ENCODE measurements at places on chromosomes 3 and 15.

DNA sequence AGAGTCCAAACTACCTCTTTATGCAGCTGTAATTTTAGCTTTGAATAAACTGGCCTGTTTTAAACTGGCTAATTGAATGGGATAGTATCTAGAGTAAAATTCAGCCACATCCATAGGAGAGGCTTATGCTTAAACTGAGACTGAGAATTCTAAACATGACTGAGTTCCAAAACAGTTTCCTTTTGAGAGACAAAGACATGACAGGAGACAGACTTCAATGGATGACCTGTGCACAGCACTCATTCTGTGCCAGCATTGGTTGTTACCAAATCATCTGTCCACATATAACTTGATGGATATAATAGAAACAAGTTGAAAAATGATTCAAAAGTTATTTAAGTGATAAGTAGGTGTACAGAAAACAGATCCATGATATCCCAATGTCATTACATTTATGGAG lies 20.9 kb downstream of the IL12A start:
- peaks cover 4% of the 10 kb centered on the region for H3K4me1 ChIP-seq
- no peak overlapping the region for H3K27ac ChIP-seq
- H3K36me3 ChIP-seq, result no peaks in the 10 kb centered on the region
- H3K27me3 ChIP-seq, result no peaks in the 10 kb centered on the region

GRCh38 chr3:49512781-49513355 lies 41.4 kb upstream of the BSN start:
- no peaks in the 10 kb centered on the region for H3K27me3 ChIP-seq
- H3K27ac ChIP-seq, result no peak overlapping the region

DNA sequence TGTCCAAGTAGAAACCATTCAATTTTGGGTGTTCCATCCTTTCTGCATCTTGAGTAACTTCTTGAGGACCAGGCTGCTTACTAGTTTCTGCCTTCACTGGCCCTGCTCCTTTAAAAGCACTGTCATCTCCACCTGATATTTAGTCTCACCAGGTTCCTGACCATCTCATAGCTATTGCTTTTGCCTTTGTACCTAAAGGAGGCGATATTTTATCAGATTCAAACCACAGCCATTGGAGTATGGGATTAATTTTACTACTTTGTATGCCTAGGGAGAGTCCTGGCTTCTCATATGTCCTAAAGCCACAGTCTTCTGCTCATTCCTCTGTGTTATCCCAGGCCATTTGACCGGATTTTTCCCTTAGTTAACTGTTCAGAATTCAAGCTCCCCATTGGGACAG lies 51.8 kb upstream of the RFX7 start:
- no peaks in the 10 kb centered on the region for H3K36me3 ChIP-seq
- H3K4me1 ChIP-seq, result no peaks in the 10 kb centered on the region
- H3K4me3 ChIP-seq, result no peak overlapping the region
- no peak for DNase-seq
- no peak overlapping the region for H3K27ac ChIP-seq

DNA sequence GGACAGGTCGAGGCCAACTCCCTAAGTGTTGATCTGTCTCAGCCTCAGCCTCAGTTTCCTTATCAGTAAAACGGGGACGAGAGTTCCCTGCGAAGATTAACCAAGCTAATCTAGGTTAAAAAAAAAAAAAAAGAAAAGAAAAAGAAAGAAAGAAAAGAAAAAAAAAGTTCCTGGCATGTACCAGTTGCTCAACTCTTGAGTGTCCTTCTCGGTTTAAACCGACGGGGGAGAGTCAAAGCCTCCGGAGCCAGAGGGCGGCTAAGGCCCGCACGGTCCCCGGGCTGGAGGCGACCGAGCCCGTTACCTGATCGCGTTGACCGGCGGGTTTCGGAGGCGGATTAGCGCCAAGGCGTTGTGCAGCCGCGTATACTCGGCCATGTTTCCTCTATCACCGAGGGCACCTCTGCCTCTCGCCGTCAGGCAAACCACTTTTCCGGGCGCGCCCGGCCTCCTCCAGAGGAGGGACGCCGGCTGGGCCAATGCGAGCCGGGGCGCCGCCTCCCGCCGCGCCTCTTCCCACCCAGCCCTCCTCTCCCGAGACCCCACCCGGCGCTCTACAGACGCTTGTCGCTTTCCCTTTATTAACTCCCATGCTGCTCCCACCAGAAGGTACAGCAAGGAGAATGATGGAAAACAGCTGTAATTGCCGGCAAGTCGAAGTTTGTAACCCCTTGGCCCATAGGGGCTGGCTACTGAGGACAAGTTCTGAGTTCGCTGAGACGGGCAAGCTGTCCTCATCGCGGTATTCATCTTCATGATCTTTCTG lies at the start of gene EHHADH:
EHHADH (minus strand) TSS at position 405 of the 766 bp plus-strand sequence; CDS start at position 378, 27 bp downstream.
- peak within 1 kb of the TSS; percentile 57 for H3K27ac ChIP-seq
- peaks cover 2% of the 10 kb centered on the region for H3K36me3 ChIP-seq
- DNase-seq, result no peak

DNA sequence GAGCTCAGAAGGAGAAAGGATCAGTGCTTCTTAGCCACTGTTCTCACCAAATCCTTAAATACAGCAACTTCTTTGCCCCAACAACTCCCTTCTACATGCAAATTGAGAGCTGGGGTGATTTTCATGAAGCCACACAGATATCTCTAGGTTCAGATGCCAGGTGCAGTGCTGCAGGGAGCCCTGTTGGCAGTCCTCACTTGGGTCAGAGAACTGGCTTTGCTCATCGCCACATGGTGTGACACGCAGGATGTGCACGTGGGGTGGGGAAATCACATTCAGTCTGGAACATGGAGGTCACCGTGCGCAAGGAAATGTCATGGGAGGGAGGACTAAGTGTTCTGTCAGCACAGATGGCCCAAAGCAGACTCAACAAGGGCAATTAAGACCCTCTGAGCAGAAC lies 103.8 kb downstream of the WDR76 start:
- no peaks in the 10 kb centered on the region for H3K36me3 ChIP-seq
- H3K4me3 ChIP-seq, result no peak overlapping the region
- no peak overlapping the region for H3K27ac ChIP-seq
- DNase-seq, result no peak

DNA sequence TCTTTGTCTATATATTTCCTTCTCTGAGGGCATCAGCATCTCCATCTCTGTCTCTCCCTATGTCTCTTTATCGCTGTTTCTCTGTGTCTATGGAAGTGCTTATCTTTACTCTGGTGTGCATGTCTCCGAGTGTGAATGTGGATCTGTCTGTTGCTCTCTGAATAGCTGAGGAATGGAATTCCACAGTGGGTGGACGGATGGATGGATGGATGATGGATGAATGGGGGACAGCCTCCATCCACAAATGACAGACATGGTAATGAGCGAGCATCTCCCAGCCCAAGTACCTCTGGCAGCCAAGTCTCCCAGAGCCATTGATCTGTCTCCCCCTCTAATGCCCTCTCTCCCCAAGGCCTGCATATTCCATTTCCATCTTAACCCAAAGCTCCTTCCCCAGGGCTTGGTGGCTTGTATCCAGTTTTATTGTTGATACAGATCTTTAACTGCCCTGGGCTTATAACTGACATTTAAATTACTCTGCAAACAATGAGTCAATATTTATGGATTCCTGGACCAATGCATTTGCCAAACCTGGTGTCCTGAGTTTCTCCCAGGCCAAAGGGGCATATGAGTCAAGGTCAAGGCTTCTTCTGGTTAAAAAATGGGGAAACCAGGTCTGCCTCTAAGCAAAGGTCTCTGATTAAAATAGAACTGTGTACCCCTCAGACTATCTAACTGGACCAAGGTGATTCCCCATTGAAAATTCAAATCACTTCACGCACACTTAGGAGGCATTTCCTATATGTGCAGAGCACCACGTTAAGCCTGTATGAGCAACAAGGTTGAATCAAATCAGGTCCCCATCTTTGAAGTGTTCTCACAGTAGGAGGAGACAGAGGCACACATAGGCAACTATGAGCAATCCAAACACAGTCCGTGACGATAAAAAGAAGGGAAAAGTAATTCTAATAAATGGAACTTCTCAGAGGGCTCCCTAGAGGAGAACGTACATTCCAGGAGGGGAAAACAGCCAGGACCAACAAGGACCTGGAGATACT lies 109.9 kb downstream of the TLE3 start:
- H3K27ac ChIP-seq, result no peak overlapping the region
- DNase-seq, result no peak
- H3K27me3 ChIP-seq, result peaks cover 36% of the 10 kb centered on the region
- peaks cover 2% of the 10 kb centered on the region for H3K36me3 ChIP-seq
- H3K4me3 ChIP-seq, result no peak overlapping the region

- H3K36me3 ChIP-seq, result no peaks in the 10 kb centered on the region
- peaks cover 25% of the 10 kb centered on the region for H3K27me3 ChIP-seq
- no peak overlapping the region for H3K27ac ChIP-seq
- H3K4me1 ChIP-seq, result no peaks in the 10 kb centered on the region
- H3K4me3 ChIP-seq, result no peak overlapping the region
Observed at GRCh38 chr3:155352900-155353490, 59.5 kb upstream of the STRIT1 start.

GRCh38 chr15:78308422-78309032 lies 9.1 kb upstream of the SKIC8 start:
- H3K27ac ChIP-seq, result no peak overlapping the region
- H3K4me1 ChIP-seq, result peaks cover 22% of the 10 kb centered on the region
- H3K27me3 ChIP-seq, result no peaks in the 10 kb centered on the region
- DNase-seq, result no peak
- no peaks in the 10 kb centered on the region for H3K36me3 ChIP-seq

DNA sequence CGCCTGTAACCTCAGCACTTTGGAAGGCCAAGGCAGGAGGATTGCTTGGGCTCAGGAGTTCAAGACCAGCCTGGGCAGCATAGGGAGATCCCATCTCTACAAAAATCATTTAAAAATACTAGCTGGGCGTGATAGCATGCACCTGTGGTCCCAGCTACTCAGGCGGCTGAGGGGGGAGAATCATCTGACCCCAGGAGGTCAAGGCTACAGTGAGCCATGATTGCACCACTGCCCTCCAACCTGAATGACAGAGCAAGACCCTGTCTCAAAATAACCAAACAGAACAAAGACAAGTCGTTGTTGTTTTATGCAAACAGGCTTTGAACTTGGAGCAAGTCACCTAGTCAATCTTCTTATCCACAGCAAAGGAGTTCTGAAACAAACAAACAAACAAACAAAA lies 82.0 kb upstream of the AKAP13 start:
- H3K27ac ChIP-seq, result no peak overlapping the region
- no peak for DNase-seq
- peaks cover 9% of the 10 kb centered on the region for H3K4me1 ChIP-seq

DNA sequence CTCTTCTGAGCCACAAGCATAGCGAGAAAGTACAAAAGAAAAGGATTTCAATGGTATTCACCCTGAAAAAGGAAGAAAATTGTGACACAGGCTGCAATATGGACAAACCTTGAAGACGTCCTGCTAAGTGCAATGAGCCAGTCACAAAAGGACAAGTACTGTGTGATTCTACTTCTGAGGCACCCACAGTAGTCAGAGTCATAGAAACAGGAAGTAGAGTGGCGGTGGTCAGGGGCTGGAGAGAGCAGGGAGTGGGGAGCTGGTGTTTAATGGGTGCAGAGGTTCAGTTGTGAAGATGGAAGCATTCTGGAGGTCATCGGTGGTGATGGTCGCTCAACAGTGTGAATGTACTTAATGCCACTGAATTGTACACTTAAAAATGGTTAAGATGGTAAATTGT lies 180.5 kb downstream of the APBA2 start:
- peak overlapping the region; percentile 12 for H3K27ac ChIP-seq
- H3K27me3 ChIP-seq, result no peaks in the 10 kb centered on the region
- H3K4me1 ChIP-seq, result peaks cover 67% of the 10 kb centered on the region
- H3K4me3 ChIP-seq, result no peak overlapping the region

GRCh38 chr3:195788711-195789581 lies 22.8 kb downstream of the MUC4 start:
- H3K27ac ChIP-seq, result no peak overlapping the region
- H3K27me3 ChIP-seq, result peaks cover 22% of the 10 kb centered on the region
- DNase-seq, result no peak
- H3K4me3 ChIP-seq, result no peak overlapping the region
- peaks cover 8% of the 10 kb centered on the region for H3K36me3 ChIP-seq

GRCh38 chr3:105354429-105354828 lies 12.3 kb upstream of the ALCAM start:
- peak overlapping the region; percentile 73 for H3K4me3 ChIP-seq
- no peaks in the 10 kb centered on the region for H3K27me3 ChIP-seq
- H3K36me3 ChIP-seq, result no peaks in the 10 kb centered on the region
- H3K27ac ChIP-seq, result peak overlapping the region; percentile 88

DNA sequence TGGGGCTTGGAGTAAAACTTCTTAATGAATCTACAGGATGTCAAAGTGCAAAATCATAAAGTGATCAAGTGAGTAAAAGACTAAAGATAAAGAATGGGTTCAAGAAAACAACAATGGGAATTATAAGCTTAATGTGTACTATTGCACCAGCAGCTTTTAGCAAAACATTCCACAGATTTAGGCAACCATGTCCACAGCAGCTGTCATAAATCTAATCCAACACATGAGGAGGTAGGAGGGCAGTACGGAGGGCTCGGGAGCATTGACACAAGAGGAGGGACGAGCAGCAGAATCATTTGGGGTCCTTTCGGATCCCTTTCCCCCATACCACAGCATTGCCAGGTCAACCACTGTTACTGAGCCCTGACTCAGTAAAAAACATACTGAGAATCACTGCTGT lies 464.3 kb upstream of the WNT5A start:
- DNase-seq, result no peak
- no peaks in the 10 kb centered on the region for H3K27me3 ChIP-seq
- no peaks in the 10 kb centered on the region for H3K36me3 ChIP-seq
- peaks cover 8% of the 10 kb centered on the region for H3K4me1 ChIP-seq
- H3K4me3 ChIP-seq, result no peak overlapping the region
